ENCODE measurements at places on chromosomes 13 and 19.

DNA sequence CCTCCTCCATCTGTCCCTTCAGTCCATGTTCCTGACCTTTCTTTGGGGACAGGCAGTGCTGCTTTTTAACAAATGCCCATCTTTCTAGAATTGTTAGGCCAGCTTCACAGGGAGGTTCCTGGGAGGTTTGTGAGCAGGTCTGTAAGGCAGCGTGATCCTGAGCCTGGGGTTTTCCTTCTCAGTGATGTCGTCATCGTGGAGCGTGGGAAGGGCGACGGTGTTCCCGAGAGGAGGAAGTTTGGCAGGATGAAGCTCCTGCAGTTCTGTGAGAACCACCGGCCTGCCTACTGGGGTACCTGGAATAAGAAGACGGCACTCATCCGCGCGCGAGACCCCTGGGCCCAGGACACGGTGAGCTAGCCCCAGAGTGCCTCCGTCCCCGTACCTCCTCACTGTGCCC, 26.8 kb downstream of the CHAF1A start:
- DNase-seq = no peak

GRCh38 chr13:28394422-28394821, 100.5 kb downstream of the FLT1 start:
- DNase-seq = no peak

DNA sequence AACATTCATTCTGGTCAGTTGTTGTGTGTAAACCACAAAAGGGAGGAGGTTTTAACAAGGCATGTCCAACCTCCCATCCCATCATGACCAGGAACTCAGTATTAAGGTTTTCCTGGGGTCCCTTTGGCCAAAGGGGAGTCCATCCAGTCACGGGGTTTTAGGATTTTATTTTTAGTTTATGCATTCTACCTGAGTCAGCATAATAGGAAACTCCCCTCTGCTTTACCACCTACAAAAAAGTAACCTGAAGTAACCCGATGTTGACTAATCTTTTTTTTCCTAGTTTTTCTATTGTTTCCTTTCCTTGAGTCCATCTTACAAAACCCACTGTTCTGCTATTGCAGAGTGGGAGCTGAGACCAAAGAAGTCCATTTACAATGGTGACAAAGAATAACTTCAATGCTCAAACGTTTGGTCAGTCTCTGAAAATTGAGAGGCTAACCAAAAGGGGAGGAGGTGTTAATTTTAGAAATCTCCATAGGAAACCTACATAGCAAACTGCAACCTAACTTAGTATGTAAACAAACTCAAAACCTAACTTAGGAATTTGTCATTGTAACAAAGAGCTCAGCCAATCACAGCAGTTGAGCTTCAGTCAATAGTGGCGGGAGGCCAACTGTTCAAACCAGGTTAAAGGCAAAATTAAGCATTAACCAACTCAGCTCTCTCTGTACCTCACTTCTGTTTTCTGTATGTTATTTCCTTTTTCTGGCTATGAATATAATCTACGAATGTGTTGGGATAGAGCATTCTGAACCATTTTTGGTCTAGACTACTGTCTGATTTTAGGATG, 1954.1 kb downstream of the PCDH9 start:
- DNase-seq = no peak

DNA sequence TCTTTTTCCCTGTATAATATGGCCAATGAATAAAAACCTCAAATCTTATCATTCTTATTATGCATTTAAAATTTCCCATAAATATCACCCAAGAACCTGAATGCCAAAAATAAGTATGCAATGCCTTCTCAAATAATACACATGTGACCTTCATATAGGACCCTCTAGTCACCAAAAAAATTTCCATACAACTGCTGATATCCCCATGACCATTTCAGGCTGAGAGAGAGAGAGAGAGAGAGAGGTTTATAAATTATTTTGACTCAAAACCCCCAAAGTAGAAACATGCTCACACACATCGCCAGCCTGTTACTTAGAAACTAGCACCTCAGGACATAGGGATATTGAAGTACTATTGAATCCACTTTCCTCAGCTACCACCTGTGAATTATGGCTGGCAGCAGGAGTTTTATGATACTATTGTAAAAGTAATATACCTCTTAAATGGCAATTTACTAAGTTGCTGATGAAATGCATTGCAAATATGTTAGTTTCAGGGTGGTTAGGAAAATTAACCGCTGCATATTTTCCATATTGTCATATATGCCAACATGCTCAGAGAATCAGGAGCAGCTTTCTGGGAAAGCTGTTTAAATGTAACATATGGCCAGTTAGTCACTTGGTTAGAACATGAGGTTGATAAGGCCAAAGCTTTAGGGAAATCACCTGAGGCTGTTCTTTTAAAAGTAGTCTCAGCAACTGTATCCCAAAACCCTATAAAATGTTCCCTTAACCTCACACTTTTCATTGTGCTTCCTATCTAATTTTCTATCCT, 230.8 kb downstream of the DCT start:
- DNase-seq = no peak

GRCh38 chr13:106101201-106101600, 434.3 kb downstream of the EFNB2 start:
- DNase-seq = no peak

DNA sequence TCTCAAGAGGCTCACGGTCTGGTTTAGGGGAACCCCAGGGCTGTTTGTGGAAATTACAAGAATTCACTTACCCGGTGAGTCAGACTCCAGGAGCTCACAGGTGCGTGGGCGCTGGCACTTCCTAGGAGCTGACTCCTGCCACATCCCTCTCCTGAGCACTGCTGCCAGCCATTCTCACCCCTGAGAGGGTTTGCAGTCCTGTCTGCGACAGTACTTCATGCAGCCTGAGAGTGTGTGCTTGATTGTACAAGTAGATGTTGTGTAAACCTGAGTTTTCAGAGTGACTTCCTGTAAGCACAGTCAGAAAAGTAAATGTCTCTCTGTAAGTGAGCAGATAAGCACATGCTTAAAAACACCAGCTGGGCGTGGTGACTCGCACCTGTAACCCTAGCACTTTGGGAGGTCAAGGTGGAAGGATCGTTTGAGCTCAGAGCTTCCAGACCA, 8.1 kb downstream of the MRPL4 start:
- no peak for DNase-seq

DNA sequence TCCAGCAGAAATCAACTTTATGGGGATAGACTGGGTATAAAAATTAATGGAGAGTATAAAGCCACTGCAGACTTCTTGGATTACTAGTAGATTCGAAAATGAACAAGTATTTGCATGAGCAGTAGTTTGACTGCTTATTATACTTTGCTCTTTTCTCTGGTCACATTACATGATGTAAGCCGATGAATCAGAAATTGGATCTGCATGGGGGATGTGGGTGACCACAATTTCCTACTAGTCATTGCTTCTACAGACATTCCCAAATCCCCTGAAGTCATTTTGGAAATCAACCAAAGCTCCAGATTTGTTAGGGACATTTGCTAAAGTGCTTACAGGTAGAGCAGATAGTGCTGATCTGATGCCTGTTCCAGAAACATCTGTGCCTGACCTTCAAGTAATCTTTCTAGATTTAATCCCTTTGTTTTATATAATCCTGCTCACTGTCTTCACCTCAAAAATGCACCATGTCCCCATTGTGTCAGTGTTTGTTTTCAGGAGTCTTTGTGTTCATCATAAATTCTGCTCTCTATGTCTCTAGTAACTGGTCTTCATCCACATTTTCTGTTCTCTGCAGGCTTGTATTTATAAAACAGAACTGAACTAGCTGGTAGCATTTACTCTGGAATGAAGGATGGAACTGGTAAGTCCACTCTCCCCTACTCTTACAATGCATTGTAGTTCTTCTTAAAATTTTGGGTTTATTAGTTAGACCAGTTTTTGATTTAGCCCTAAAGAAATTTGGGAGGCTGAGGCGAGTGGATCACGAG, 201.5 kb upstream of the CSNK1A1L start:
- no peak for DNase-seq

DNA sequence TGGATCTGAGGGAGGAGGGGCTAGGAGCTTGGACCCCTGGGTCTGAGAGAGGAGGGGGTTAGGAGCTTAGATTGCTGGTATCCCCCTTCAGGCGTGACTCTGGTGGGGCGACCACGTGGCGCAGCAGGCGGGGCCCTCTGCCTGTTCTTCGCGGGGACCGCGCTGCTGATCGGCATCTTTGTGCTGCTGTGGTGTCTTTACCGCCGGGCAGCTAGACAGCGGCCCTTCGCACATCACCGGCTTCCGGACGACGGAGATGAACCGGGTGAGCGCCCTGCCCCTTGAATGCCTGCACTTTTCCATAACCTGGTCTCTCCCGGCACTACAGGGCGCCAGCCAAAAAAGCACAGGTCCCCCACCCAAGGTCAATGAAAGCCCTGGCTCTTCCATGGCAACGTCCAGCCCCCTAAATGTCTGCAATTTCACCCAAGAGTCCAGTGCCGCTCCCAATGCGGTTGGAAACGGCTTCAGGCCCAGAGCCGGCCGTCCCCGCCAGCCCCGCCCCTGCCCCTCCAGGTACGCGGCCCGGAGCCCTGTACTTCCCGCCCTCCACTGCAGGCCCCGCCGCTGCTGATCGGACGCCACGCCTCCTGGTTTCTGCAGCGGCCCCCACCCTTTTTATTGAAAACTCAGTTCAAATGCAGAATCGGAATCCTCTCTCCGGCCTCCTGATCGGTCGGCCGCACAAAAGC, 2.8 kb downstream of the GFY start:
- no peak for DNase-seq

DNA sequence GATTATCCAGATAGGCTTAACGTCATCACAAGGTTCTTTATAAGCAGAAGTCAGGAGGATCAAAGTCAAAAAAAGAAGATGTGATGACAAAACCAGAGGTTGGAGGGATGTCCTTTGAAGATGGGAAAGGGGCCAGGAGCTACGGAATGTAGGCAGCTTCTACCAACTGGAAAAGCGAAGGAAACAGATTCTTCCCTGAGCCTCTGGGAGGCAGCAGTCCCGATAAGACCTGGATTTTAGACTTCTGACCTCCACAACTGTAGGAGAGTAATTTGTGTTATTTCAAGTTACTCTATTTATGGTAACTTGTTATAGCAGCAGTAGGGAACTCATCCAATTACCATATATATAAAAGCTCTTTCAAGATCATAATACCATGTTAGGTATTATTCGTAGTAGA, 98.8 kb upstream of the MYCBP2 start:
- no peak for DNase-seq

GRCh38 chr13:32019612-32020233, 11.9 kb upstream of the FRY start:
- no peak for DNase-seq

DNA sequence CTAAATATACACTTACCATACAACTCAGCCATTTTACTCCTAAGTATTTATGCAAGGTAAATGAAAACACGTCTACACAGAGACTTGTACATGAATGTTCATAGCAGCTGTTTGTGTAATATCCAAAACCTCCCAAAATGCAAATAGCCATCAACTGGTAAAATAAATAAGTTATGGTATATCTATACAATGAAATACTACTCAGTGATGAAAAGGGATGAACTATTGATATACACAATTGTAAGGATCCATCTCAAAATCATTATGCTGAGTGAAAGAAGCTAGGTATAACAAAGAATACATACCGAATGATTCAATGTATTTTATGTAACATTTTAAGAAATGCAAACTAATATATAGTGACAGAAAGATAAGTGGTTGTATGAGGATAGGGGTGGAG, 149.8 kb upstream of the TNFSF11 start:
- no peak for DNase-seq

DNA sequence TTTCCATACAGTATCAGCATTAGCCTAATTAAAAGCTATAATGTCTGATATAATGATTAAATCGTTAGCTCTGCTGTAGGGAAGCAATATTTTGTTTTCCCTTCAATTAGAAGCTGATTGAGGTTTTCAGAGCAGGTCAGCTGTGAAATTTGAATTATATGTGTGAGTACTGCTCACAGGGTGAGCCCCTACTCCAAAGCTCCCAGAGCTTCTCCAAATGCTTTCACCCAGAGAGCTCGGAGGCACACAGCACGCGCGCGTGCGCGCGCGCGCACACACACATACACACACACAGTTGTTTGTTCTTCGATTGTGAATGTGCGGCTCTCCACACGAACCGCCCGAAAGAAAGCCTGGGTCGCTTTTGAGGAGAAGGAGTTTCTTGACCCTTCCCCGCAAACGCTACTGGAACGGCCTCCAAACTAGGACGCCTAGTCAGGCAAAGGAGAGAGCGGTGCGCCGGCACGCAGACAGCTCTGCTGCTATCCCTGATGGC, 4.8 kb upstream of the SOX1 start:
- DNase-seq = no peak

DNA sequence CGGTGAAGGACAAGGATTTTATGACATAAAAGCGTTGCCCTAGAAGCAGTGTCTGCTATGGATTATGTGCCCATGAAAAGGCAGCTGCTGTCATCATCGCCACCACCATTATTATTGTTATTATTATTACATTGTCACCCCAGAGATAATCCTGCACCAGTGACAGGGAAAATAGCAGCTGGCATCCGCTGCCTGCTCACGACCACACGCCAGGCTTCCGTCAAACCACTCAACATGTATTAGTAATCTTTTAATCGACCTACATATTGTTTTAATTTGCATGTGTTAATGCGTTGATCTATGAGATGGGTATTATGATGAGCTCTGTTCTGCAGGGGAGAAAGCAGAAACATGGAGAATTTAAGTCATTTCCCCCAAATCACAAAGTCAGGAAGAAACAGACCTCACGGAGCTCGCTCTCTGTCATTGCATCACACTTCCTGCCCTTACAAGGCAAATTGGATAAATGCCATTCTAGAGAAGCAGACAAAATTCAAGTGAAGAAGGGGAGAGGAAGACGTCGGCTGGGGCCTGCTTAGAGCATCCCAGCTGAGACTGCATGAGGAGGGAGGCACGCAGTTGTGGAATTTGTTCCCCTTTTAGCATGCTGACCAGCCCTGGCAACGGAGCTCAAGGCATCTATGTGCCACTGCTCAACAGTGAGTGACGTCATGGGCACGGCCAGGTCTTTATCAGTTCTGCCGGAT, at the start of gene FFAR3:
Gene FFAR3 (plus strand): TSS at position 594 of the 707 bp plus-strand sequence. CDS start 431 bp downstream, outside the sequence.
- peak; percentile 66 for DNase-seq

Data from right atrium auricular region (tissue), 2 donors.